ENCODE measurements at places on chromosomes 12 and 14.

DNA sequence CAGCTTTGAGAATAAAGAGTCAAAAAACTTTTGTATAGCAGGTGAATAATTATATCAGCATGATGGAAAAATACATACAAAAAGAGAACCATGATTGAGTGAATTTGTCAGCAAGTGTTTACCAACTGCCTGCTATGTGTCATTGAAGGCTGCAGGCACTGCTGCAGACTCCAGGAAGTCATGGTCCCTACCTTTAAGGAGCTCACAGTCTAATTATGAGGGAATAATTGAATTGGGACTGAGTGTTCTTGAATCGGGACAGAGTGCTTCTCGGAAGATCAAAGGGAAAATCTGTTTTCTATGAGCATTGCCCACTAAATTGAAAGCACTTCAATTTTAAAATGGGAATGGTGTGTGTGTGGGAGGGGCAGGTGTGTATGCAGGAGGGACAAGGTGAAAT is 9.5 kb downstream of the OR10AD1 start:
- DNase-seq, result no peak

- DNase-seq, result peak; percentile 41
Measured at GRCh38 chr12:10140001-10140400, 10.0 kb upstream of the CLEC7A start.

- no peak for DNase-seq
Measured at GRCh38 chr14:28867571-28867970, 101.0 kb downstream of the FOXG1 start.

GRCh38 chr12:30462249-30462648 is 233.4 kb downstream of the IPO8 start:
- DNase-seq, result no peak

DNA sequence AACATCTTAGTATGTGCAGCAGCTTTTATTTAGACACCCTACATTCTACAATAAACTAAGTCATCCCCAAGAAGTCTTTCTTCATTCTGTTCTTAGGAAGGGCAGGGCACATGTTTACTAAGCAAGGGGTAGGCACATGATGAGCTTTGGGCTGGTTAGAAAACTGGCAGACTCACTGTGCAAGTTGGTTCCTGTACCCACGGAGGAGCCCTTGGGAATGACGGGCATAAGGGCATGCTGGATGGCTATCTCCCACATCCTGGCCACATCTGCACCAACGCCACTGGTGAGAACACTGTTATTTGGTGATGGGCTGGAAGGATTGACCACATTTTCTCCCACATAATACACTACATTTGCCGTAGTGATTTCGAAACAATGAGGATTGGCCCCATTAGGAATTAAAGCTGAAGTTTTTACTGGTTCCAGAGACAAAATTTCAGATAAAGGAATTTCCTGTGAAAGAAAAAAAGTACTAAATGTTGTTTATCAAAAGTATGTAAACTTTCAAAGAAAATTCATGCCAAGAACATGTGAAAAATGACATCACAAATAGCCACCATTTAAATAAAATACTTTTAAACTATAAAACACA is 297.0 kb downstream of the PRKD1 start:
- DNase-seq, result no peak

DNA sequence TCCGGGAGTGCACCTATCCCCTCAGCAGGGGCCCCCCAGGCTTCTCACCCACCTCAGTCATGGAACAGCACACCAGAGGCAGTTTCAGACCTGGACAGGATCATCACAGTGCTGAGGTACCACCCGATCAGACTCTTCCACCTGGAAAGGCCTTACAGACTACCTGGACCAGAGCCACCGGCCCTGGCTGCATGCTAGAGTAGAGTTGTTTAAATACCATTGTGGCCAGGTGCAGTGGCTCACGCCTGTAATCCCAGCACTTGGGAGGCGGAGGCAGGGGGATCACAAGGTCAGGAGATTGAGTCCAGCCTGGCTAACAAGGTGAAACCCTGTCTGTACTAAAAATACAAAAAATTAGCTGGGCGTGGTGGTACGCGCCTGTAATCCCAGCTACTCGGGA is 61.5 kb downstream of the TSPAN11 start:
- no peak for DNase-seq

DNA sequence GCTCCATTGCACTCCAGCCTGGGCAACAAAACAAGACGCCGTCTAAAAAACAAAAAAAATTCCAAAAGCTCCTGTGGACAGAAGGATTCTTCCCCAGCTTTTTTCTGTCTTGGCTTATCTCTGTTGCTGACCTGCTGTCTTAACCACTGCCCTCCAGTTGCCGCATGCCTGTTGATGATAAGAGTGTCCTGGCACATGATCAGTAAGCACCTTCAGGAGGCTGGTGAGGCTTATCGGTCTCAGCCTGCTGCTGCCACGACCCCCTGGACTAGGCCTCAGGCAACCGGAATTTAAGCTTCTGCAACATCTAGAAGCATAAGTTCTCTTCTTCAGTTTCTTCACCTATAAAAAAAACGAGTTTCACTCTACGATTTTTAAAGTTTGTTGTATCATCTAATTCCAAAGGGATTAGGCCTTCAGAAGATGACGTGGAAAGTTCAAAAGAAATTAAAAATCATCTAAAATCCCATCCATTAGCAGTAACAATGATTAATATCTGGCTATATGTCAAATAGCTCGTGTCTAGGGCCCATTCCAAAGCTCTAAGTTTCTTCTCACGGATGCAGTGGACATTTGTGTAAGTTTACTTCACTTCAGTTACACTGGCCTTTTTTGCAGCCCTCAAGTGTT is 46.4 kb downstream of the RESF1 start:
- DNase-seq, result no peak

DNA sequence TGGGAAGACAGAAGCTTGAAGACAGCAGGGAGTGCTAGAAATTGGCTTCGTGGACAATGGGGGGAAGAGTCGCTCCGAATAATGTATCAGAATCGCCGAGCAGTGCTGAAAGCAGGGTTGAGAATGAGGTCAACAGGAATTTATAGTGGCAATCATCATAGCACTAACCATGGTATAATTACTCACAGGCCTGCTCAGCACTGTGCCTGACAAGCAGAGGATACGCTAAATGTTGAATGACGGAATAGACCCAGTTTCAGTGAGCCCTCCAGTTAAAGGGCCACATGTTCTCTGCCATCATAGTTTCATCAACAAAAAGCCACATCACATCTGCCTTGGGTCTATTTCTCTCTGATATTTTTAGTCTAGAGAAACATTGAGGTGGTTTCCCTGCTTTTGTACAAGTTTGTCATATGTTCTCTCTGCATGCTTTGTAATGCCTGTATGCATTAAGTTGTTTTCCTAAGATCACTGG is 130.3 kb upstream of the EGLN3 start:
- no peak for DNase-seq

DNA sequence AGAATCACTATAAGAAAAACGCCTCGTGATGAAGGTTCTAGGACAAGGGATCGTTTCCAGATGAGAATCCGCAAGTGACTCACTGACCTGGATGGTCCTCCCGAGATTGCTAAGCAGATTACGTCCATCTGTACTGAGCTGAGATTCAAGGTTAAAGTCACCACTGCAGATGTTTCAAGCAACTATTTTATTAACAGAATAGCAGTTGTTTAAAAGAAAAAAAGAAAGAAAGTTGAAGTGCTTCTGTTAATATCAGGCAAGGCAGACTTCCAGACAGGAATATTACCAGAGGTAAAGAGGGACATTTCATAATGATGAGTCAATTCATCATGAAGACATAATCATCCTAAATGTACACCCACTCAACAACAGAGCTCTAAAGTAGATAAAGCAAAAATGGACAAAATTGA is 17.9 kb downstream of the PXN start:
- no peak for DNase-seq

DNA sequence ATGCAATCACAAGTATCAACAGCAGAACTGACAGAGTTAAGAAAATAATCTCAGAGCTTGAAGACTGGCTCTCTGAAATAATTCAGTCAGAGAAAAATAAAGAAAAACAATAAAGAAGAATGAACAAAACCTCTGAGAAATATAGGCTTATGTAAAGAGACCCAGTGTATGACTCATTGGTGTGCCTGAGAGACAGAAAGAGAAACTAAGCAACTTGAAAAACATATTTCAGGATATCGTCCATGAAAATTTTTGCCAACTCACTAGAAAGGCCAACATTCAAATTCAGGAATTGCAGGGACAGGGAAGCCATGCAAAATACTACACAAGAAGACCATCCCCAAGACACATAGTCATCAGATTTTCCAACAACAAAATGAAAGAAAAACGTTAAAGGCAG is 56.2 kb downstream of the APOBEC1 start:
- no peak for DNase-seq
